ENCODE measurements at places on chromosomes 12 and 14.

DNA sequence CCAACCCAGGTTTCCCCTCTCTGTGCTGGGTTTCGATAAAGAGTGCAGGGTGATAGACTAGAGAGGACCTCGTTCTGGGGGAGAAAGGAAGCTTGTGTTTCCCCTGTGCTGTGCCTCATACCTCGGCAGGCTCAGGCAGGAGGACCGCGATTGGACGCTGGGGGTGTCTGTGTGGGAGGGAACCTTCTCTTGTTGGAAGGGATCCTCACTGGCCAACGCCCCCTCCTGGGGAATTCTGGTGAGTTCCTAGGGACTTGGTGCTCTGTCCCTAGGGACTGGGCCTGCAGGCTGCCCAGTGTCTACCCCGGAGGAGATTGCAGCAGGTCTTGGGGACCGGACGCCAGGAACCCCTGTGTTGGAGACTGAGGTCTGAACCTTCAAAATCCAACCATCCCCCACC is 157.4 kb upstream of the PRMT8 start:
- DNase-seq: peak; percentile 35

- DNase-seq: no peak
These were observed 115.2 kb downstream of the C12orf75 start for GRCh38 chr12:105445649-105446048.

- no peak for DNase-seq
These were observed 22.8 kb upstream of the SLC38A2 start for GRCh38 chr12:46395388-46395787.

DNA sequence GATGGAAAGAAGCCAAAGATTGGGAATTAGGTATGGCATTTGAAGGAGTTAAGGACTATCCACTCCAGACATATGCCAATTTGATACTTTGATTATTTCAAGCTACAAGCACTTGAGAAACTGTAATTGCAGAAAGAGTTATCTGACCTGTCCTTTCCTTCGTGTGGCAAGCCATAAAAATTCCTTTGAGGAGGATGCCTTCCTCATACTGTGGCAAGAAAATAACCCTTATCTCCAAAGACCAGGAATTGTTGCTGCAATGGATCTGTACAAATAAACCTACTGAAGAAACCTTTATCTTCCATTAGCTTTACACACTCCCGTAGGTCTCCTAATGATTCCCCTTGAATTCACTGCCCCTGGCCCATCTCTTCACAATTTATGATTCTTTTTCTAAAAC is 165.1 kb upstream of the AMIGO2 start:
- no peak for DNase-seq
